Stimulated activated CD8-positive, alpha-beta memory T cell treated with anti-CD3 and anti-CD28 coated beads, Interleukin-2, amount 100 ng/mL, for 1 hour (primary cell): ENCODE measurements at places on chromosomes 7 and 10.

DNA sequence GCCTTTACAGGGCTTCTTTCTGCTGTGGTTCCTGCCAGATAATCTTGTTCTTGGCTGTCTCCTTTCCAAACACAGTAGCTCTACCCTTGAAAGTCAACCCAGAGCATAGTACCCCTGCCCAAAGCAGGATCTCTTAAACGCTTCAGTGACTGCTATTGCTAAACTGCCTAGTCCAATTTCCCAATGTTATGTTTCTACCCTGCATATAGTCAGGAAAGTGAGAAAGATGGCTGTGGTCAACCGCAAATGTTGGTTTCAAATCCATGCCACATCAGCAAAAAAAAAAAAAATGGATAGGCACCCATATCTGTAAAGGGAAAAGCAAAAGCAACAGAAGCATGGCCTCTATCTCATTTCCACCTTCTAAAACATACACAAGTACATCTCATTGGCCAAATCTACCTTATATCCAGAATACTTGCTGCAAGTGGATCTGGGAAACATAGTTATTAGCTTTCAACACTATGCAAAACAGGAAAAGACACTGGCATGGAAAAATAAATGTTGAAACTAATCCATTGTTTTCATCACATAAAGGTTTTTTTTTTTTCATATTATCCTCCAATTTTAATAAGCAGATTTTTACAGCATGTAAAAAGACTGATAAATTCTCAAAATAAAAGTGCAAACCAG is 59.8 kb downstream of the DNAJC1 start:
- no peak for DNase-seq

DNA sequence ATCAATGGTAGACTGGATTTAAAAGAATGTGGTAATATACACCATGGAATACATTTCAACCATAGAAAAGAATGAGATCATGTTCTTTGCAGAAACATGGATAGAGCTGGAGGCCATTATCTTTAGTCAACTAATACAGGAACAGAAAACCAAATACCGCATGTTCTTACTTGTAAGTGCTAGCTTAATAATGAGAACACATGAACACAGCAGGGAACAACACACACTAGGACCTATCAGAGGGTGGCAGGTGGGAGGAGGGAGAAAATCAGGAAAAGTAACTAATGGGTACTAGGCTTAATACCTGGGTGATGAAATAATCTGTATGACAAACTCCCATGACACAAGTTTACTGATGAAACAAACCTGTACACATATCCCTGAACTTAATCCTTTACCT is 1435.2 kb downstream of the REEP3 start:
- DNase-seq: no peak

DNA sequence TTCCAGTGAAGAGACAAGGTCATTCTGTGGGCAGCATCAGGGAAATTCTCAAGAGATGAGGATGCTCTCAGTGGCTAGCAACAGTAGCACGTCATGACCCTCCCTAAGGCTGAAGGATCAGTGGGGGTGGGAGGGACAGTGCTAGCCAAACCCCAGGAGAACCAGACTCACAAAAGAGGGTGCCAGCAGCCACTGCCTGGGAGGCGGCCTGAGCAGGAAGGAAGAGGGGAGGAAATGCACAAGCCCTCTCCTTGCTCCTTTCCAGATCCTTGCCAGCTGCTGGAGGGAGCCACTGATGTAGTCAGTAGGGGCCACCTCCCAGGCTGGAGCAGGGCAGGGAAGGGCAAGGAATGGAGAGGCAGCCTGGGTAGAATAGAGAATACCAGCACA is 302.7 kb downstream of the RPS24 start:
- no peak for DNase-seq

DNA sequence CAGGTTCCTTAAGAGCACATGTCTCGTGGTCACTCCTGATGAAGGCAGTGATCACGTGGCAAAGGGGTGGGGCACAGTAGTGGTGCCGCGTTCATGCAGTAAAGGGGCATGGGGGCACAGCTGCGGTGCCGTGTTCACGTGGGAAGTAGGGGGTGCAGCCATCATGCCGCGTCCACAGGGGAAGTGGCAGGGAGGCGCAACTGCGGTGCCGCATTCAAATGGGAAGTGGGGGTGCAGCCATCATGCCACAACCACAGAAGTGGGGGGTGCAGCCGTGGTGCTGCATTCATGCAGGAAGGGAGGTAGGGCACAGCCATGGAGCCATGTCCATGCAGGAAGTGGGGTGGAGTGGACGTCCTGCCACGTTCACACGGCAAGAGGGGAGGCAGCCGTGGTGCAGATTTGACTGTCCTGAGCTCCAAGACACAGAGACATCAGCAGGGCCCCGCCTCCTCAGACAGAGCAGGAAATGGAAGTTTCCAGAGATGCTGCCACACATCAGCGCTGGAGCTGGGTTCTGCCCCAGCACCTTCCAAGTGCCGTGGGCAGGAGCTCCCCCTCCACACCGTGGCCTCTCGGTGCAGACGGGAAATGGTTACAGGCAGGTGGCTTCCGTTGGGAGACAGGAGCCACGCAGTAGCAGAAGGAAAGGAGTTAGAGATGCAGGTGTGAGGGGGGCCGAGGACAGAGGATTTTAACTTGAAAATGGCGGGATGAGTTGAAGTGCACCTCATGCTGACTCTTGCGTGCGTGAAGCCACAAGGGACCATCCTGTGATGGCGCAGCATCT is 95.0 kb upstream of the DDC start:
- peak; percentile 20 for DNase-seq

DNA sequence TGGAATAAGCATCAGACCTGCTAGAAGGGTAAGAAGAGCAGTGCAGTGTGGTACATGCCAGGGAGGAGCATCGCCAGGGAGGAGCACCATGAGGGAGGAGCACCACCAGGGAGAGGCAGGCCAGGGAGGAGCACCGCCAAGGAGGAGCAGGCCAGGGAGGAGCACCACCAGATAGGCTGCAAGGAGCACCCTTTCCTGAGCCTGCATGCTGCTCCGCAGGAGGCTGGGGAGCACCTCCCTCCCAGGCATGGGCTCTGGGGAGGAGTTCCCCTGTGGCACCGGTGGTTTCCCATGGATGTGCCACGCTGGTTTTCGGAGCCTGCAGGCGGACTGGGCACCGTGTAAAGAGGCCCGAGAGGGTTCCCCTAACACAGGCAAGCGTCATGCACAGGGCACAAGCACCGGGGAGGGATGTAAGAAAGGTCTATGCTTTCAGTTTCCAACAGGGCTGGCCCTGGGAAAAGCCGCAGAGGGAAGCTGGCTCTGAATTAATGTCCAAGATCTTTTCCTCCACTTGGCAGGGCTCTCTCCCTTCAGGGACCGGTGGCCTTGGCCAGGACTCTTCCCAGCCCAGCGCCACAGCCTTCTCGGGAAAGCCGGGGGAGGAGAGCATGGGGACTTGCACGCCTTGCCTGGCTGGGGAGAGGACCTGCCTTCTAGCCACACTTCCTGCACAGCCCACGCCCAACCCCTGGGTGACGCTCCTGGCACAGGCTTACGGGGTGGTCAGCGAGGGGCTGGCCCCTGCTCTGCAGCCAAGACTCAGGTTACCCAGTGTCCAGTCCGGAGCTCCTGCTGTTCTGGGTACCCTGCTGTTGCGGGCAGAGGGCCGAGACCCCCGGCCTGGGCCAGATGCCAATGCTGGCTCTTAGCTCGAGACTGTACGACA is 11.5 kb upstream of the GPER1 start:
- no peak for DNase-seq

GRCh38 chr10:72162978-72163377 is 52.8 kb upstream of the ANAPC16 start:
- DNase-seq: no peak

DNA sequence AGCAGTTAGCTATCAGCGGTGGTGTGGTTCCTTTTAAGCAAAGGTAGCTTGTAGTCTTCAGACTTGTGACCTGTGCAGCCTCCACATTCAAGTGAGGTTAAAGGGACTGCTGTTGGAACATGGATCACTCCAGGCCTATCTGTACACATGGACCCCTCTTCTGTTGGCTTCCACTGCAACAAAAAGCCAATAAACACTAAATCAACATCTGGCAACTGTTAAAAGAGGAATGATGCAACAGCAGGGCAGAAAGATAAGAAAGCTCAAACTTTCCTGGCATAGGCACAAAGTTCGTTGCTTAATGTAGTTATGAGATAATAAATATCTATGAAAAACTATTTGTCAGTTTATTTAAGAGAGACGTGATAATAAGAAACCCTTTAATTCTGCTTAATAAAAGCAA is 4.0 kb upstream of the MINPP1 start:
- no peak for DNase-seq

- DNase-seq: no peak
Observed at GRCh38 chr7:87538052-87538451, 62.6 kb upstream of the ABCB4 start.

DNA sequence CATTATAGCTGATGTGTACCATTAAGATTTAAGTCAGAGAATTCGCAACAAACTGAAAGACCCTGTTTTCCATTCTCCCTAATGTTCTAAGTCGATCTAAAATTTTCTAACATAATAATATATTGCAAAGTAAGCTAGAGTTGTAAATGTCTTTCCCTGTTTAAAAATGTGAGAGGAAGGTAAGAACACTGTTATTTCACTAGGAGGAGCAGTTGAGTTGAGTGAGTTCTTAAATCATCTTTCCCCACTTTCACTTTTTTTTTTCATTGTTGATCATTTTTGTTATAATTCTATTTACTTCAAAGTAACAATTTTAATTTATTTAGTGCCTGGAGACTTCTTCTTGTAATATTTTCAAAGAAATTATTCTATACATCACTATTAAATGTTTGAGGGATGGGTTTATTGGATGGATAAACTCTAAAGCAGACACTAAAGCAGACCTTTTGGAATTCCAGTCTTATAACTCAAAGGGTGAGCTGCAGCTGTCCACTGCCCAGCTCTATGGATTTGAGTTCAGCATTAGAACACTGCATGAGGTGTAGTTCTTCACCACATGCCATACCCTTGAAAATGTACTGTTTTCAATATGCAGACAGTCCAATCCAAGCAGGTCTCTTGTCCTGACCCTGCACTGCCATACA is 181.3 kb upstream of the FZD1 start:
- DNase-seq: no peak

DNA sequence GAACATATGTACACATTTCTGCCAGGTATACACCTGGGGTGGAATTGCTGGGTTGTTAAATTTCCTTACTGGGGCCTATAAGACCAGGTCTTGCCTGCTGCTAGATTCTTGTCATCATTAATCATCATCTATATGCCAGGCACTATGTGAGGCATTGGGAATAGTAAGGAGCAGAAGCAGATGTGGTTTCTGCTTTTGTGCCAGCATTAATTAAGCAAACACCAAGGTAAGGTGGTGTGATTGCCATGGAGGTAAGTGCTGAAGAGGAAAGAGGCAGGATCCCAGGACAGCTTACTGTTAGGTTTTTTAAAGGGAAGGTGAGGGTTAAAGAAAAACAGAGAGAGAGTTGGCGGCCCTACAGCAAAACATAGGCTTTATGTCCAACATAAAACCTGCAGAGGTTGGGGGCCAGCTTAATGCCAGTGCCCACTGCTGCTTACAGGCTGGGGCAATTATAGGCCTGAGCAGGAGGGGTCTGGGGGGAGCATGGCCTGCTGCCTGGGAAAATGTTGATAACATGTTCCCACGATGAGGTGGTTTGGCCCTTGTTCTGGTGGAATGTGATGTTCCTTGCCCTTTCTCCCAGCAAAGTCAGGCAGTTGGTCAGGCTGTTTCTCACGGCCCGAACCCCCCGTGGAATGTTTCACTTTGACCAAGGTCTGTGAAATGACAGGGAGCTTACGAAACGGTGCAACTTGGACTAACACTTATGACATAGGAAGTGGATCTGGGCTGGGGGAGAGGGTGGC is 93.9 kb downstream of the RBM20 start:
- no peak for DNase-seq

GRCh38 chr10:65033957-65034356 is 1512.8 kb downstream of the REEP3 start:
- DNase-seq: no peak

DNA sequence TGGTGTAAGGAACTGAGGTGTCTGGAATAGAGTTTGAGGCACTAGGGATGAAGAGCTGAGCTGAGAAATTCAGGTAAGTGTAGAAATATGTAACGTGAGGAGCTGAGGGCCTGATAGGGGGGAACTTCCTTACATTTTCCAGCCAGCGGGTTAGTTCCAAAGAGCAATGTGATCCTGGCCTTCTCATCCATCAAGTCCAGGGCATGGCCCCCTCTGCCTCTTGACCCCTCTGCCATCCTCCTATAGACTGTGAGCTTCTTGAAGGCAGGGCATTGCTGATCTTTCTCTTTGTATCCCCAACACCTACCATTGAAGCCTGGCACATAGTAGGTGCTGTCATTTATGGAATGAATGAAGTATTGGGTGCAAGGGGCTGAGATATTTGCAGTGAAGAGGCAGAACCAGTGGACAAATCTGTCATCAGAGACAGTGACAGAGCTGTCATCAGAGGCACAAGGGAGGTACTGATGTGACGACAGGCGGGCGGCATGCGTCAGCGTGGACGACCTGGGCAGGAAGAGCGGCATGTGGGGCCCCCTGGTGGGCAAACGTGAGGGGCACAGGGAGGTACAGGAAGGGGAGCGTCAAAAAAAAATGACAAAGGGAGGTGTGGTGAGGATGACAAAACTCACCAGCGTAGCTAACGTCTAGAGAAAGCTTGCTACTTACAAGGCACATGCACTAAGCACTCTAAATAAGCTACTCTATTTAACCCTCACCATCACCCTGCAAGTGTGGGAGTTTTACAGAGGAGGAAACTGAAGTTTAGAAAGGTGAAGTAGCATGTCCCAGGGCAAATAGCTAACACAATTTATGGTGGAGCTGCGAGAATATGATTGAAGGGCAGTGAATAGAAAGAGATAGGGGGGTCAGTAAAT is 5.2 kb upstream of the CAMK2G start:
- DNase-seq: peak; percentile 87

- no peak for DNase-seq
Observed at GRCh38 chr10:110686949-110687348, 42.8 kb downstream of the RBM20 start.

GRCh38 chr10:118394301-118395200 is 52.4 kb upstream of the FAM204A start:
- DNase-seq: no peak

DNA sequence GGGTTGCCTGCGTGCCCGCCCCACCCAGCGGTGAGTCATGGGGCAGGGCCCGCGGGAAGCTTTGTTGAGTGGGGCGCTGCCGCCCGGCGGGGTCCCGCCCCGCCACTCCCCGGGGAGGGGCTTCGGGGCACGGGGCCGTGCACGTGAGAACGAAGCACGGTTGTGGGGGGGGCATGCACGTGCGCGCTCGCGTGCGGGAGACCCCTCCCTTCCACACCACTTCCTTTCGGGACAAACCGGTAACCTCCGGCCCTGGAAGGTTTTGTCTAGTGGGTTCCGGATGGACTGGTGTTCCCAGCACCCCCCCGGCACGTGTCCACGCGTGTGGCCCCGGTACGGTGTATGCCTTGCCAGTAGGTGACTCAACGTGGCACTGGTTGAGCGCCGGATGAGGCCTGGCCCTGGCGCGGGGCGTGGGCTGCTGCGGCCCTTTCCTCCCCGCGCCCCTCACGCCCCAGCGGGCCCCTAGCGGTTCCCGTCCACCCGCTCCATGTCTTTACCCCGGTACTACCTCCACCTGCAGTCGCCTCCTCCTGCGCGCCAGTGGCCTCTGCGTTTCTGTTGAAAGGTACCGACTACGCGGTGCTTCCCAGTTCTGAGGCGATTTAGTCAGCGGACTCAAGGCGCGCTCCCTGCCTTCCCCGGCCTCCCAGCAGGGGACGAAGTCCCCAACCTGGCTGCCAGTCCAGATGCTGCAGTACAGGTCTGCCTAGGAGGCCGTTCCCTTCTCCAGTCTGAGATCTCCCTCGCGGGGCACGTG is 3.1 kb downstream of the ADIRF start:
- DNase-seq: peak; percentile 76

GRCh38 chr7:106523482-106523881 is 137.5 kb downstream of the CCDC71L start:
- DNase-seq: no peak
